Neural crest cell (in vitro differentiated cells): ENCODE measurements at places on chromosomes 5 and 9. TPM values are rescaled to one million over a fixed set of nuclear protein-coding genes. Genes with fewer than 3 reads are reported as not detected.
A peak's percentile ranks its signal among the peaks of the same experiment; 100 is the strongest.

DNA sequence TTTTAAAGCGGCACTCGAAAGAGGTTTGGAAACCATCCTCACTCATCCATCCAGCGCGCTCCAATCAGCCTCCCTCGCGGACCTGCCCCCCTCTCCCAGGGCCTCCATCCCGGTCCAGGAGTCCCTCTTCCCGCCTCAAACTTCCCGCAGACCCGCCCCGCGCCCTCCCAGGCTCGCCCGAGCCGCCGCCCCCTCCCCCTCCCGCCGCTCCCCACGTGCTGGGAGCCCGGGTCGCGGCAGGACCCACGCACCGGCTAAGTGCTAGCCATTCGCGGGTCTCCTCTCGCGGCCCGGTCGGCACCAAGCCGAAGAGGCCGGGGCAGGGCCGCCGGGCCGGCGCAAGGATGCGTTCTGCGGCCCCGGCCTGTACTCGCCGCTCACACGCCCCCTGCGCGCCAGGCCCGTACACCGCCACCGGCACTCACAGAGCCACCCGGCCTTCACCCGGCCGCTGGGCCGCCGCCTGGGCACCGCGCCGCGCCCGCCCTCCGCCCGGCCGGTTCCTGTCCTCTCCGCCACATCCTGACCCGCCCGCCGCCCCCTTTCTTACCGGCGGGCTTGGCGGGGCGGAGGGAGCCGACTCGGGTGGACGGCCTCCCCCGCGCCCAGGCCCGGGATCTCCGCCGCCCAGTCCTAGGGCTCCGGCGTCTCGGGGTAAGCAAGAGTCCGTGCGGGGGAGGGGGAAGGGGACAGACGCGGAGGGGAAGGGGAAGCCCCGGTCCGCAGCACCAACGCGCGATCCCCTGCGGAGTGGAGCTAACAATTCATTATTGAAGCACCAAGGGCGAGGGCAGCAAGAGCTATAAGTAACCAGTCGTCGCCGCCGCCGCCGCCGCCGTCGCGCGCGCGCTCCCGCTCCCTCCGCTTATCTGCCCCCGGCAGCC, 576 bp downstream of the CHD1 start:
- no peaks in the 10 kb centered on the region for H3K27me3 ChIP-seq
- peak overlapping the region; percentile 98 for H3K27ac ChIP-seq
- peak; percentile 51 for DNase-seq
- peaks cover 2% of the 10 kb centered on the region for H3K36me3 ChIP-seq
- H3K4me1 ChIP-seq = peaks cover 48% of the 10 kb centered on the region

DNA sequence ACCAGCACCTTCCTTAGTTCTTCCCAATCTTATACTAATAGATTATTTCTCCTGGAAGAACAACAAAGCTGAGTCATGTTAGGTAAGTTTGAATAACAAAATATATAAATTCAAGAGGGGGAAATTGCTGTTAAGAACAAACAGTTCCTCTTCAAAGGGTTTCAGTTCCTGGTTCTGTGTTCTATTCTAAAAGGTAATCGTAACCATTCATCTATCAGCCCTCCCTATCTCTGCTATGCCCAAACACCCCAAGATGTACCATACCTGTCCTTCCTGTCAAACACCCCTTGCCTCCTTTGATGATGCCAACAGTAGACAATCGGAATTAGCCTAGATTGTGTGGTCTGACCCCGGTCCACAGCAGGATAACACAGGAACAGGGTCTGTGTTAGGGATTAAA, 4.2 kb upstream of the RNF180 start:
- no peak overlapping the region for H3K27ac ChIP-seq
- peaks cover 3% of the 10 kb centered on the region for H3K4me1 ChIP-seq
- peaks cover 28% of the 10 kb centered on the region for H3K27me3 ChIP-seq
- no peak for DNase-seq
- no peaks in the 10 kb centered on the region for H3K36me3 ChIP-seq

- H3K4me1 ChIP-seq = no peaks in the 10 kb centered on the region
- H3K36me3 ChIP-seq = peaks cover 23% of the 10 kb centered on the region
- DNase-seq = no peak
These were observed 80.1 kb upstream of the CACNA1B start for GRCh38 chr9:137797206-137798120.

DNA sequence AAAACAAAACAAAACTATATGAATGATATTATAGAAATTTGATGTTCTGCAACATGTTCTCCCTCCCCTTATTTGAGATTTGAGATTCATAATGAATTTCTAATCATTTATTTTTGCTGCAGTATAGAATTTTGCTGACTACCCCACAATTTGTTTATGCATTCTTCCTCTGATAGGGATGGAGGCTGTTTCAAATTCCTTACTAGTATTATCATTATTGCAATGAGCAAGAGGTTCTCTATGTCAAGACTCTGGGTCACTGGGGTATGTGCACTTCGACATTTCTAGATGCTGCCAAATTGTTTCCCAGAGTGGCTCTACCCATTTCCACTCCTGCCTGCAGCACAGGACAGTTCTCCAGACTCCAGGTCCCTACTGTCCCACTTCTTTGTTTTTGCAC, 54.9 kb upstream of the DAB2IP start:
- peaks cover 32% of the 10 kb centered on the region for H3K27me3 ChIP-seq
- H3K4me3 ChIP-seq = no peak overlapping the region
- H3K27ac ChIP-seq = no peak overlapping the region
- peaks cover 20% of the 10 kb centered on the region for H3K4me1 ChIP-seq

- H3K4me3 ChIP-seq = no peak overlapping the region
- H3K27me3 ChIP-seq = peaks cover 13% of the 10 kb centered on the region
- no peak for DNase-seq
- H3K27ac ChIP-seq = no peak overlapping the region
- no peaks in the 10 kb centered on the region for H3K36me3 ChIP-seq
These were observed 30.6 kb upstream of the ANKRD33B start for GRCh38 chr5:10533226-10533625.

DNA sequence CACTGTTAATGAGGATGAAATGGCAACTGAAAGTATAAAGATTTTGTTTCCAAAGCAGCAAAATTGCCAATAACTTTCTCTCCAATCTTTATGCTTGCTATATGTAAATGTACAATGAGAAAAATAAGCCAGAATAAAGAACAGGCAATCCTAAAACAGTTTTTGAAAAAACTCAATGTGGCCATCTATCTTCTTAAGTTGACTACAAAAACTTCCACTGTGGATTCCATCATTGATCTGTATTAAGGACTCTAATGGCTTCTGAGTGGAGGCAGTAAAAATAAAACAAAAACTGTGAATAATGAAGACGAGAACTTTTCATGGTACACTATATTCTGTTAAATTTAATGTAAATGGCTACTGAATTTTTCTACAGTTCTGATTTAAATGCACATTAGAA, 382.9 kb downstream of the TMEM232 start:
- H3K4me1 ChIP-seq = peaks cover 5% of the 10 kb centered on the region
- no peaks in the 10 kb centered on the region for H3K36me3 ChIP-seq
- no peak overlapping the region for H3K4me3 ChIP-seq
- no peak for DNase-seq

DNA sequence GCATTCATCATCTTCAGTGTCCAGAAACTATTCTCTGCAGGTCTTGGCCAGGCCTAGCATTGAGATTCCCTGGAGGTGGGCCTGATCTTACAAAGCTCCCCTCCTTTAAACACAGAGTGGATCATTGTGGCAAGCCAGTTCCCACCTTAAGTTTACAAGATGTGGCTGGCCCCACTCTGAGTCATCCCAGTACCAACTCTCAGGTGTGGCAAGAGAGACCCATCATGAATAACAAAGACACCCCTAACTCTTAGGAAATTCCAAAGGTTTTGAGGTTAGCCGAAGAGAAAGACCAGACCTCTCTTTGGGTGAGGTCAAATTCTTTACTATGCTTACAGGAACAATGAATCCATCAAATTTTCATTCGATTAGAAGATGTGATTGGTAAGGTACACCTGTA, 78.2 kb downstream of the RFK start:
- no peak for DNase-seq
- H3K4me3 ChIP-seq = no peak overlapping the region
- no peaks in the 10 kb centered on the region for H3K4me1 ChIP-seq
- H3K27ac ChIP-seq = no peak overlapping the region

- no peaks in the 10 kb centered on the region for H3K27me3 ChIP-seq
- H3K36me3 ChIP-seq = no peaks in the 10 kb centered on the region
- H3K4me3 ChIP-seq = peak overlapping the region; percentile 61
- H3K27ac ChIP-seq = no peak overlapping the region
These were observed 4.9 kb downstream of the NADK2 start for GRCh38 chr5:36236801-36237200.

DNA sequence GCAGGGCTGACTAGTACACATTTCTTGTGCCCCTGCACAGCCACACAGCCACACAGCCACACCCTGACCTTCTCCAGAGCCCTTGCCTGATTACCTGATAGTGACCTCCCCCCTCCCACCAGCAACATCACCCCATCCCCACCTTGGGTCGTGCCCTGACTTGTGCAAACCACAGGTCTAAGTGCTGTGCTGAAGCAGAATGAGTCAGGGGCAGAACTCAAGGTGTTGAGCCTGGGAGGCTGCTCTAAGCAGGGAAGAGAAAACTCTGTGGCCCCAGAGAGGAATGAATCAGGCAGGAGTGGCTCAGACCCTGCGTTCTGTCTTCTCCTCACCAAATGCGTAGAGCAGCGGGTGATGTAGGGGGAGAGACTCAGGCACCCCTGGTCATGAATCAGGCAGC, 24.3 kb upstream of the FAT2 start:
- no peaks in the 10 kb centered on the region for H3K36me3 ChIP-seq
- peaks cover 3% of the 10 kb centered on the region for H3K27me3 ChIP-seq
- DNase-seq = no peak

DNA sequence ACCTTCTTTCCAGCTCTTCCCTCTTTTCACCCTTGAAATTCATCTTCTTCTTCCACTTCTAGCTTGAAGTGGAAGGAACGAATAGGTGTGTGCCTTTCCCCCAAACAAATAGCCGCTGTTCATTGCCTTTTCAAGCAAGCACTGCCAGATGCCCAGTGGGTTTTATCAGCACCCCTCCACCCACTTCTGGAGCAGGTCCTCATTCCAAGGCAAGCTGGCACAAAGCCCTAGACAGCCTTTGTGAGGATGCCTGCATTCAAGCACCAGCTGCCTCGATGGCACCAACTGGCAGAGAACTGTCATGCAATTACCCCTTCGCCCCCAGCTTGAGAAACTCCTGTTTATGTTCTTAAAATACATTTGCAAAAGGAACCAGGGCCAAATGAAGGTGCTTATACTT, 36.5 kb downstream of the SERINC5 start:
- H3K27me3 ChIP-seq = no peaks in the 10 kb centered on the region
- H3K27ac ChIP-seq = no peak overlapping the region
- H3K36me3 ChIP-seq = no peaks in the 10 kb centered on the region

DNA sequence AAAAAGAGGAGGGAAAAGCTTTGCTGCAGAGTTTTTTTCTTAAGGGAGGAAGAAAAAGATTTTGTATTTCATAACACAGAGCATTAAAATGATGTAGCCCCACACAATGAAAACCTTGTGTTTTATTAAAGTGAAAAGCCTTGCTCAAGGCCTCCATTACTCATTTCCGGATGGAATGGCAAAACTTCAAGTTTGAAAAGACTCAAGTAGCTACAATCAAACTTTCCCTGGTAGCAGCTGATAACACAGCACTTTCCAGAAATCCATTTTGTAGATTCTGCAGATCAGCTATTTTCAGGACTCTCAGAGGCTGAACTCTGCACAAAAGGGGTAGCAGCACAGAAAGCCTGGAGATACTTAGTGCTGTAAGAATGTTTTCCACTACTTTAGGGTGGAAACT, 374.8 kb downstream of the NFIB start:
- H3K4me3 ChIP-seq = no peak overlapping the region
- no peak for DNase-seq
- H3K27me3 ChIP-seq = no peaks in the 10 kb centered on the region
- no peaks in the 10 kb centered on the region for H3K36me3 ChIP-seq
- H3K27ac ChIP-seq = no peak overlapping the region

- H3K27me3 ChIP-seq = no peaks in the 10 kb centered on the region
- peaks cover 4% of the 10 kb centered on the region for H3K36me3 ChIP-seq
- peaks cover 7% of the 10 kb centered on the region for H3K4me1 ChIP-seq
- no peak overlapping the region for H3K4me3 ChIP-seq
These were observed 15.8 kb upstream of the FCHO2 start for GRCh38 chr5:72940082-72940481.

DNA sequence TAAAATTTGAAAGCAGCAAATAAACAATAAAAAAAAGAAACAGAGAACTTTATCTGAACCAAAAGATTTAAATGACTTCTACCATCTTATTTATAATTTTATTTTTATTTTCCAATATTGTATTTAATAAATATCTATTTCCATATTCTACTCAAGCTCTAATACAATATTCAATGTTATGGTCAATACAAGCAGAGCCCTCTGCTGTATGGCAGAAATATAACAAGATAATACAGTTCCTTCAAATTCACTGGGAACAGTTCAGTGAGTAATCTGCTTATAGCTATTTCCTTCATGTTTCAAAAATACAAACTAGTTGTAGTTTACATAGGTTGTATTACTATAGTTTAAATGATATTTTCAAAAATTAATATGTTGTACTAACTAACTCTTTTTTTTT, 332.7 kb downstream of the PRDM9 start:
- H3K4me3 ChIP-seq = no peak overlapping the region
- peaks cover 3% of the 10 kb centered on the region for H3K4me1 ChIP-seq
- DNase-seq = no peak
- H3K36me3 ChIP-seq = peaks cover 10% of the 10 kb centered on the region
- H3K27me3 ChIP-seq = no peaks in the 10 kb centered on the region
- no peak overlapping the region for H3K27ac ChIP-seq

- peak; percentile 24 for DNase-seq
- peaks cover 26% of the 10 kb centered on the region for H3K27me3 ChIP-seq
- H3K4me3 ChIP-seq = peak overlapping the region; percentile 97
- peak overlapping the region; percentile 78 for H3K27ac ChIP-seq
These were observed 693 bp downstream of the DPYSL3 start for GRCh38 chr5:147509041-147509709.

DNA sequence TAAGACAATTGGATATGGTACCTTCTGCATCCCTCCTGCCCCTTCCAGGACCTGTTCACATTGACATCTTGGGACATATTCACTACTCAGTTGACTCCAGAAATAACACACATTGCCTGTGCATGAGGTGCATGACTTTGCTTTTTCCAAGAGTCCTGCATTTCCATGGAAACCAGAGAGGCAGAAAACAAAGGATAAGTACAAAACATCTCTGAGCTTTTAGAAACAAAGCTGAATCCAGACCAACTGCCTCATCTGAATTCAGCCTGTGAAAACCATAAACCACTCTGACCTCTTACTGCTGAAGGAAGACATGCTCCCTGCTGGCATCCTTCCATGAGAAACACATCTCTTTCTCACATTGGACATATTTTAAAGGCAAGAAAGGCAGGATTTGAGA, 695.1 kb downstream of the TAF11L14 start:
- H3K27me3 ChIP-seq = no peaks in the 10 kb centered on the region
- no peak overlapping the region for H3K4me3 ChIP-seq
- peaks cover 19% of the 10 kb centered on the region for H3K4me1 ChIP-seq
- peaks cover 10% of the 10 kb centered on the region for H3K36me3 ChIP-seq

NLN gene
- 51.7 and 55.2 TPM in 2 replicates for total RNA-seq

STING1 gene
- total RNA-seq = 0.23 and 0.49 TPM in 2 replicates

COL5A1 gene
- total RNA-seq = 18.6 and 19.4 TPM in 2 replicates

GABRA1 gene
- not detected in 2 replicates for total RNA-seq

GCNT4 gene
- total RNA-seq = 0.39 and 0.56 TPM in 2 replicates

CDC25C gene
- 22.5 and 22.7 TPM in 2 replicates for total RNA-seq

PRDM9 gene
- not detected in 2 replicates for total RNA-seq

SLC36A2 gene
- not detected in 2 replicates for total RNA-seq

SH3GL2 gene
- 0.89 and 1.1 TPM in 2 replicates for total RNA-seq

LCN6 gene
- total RNA-seq = not detected in 2 replicates

ORM2 gene
- not detected in 2 replicates for total RNA-seq

TMEM252 gene
- total RNA-seq = not detected in 2 replicates

SMIM32 gene
- 0.18 TPM in 1 of 2 replicates, not detected in the other for total RNA-seq

BASP1 gene
- 99.5 and 100 TPM in 2 replicates for total RNA-seq

WWC1 gene
- 13.3 and 13.7 TPM in 2 replicates for total RNA-seq

CMBL gene
- total RNA-seq = 22.2 and 24.0 TPM in 2 replicates
